ENCODE measurements at places on chromosomes 12 and 14. TPM values are rescaled to one million over a fixed set of nuclear protein-coding genes. Genes with fewer than 3 reads are reported as not detected.

DNA sequence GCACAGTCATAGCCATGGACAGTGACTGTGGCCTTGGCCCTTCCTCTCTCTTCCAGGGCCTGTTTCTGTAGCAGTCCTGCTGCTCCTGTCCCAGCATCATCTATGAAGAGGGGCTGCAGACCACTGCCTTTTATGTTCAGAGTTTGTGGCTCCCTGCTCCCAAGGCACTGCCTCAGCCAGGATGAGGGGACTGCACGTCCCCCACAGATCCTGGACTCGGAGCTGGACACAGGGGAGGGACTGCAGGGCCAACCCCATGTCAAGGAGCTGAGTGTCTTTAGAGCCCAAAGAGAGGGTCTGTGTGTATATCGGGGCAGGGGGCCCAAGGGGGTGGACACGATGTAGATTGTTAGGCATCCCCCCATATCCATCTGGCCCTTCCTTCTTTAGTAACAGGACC lies 60.6 kb upstream of the DIO3 start:
- DNase-seq, result no peak

GRCh38 chr12:29073631-29074239 lies 75.3 kb upstream of the FAR2 start:
- DNase-seq, result peak; percentile 36

DNA sequence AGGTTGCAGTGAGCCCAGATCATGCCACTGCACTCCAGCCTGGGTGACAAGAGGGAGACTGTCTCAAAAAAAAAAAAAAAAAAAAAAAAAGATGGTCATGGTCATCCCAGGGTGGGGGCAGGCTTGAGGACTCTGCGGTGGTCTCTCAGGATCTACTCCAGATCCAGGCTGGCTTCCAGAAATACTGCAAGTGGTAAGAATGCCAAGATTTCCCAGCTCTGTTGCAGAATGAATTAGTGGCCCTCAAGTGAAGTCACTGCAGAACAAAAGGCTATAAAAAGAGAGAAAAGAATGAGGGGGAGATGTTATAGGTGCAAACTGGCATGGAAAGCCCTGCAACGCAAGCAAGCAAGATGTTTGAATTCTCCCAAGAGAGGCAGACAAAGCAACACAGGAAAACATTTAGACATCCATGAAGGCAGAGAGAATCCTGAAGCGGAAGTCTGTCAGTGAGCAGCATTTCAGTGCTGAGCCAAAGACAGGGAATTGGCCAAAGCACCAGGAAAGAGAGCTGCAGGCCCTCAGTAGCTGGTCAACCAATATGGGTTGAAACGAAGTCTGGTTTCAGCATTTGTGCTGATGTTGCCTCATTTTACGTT lies 31.9 kb upstream of the ETFBKMT start:
- DNase-seq, result no peak

- DNase-seq, result no peak
These were observed 8.6 kb upstream of the KRT8 start for GRCh38 chr12:52913431-52913821.

BEST3 gene
- 4.1 TPM for total RNA-seq

All from thymus (tissue), 14 donors.